Tibial nerve (tissue), 4 donors: ENCODE measurements at places on chromosomes 5 and 9. TPM values are rescaled to one million over a fixed set of nuclear protein-coding genes. Genes with fewer than 3 reads are reported as not detected.

DNA sequence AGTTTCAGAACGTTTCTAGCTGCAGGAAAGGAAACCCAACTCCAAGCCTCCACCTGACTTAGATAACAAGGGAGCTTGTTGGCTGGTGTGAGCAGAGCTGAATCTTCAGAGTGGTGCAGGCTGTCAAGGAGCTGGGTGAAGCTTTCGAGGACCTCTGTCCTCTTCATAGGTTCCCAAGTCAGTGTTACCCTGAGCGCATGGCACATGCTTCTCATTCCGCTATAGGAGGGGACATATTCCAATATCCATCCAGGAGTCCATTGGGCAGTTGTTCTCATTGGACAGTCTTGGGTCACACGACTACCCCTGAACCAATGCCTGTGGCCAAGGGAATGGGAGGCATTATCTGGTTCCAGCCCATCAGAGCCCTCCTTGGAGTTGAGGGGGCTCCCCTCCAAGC, 50.3 kb downstream of the DUSP1 start:
- no peak for DNase-seq

DNA sequence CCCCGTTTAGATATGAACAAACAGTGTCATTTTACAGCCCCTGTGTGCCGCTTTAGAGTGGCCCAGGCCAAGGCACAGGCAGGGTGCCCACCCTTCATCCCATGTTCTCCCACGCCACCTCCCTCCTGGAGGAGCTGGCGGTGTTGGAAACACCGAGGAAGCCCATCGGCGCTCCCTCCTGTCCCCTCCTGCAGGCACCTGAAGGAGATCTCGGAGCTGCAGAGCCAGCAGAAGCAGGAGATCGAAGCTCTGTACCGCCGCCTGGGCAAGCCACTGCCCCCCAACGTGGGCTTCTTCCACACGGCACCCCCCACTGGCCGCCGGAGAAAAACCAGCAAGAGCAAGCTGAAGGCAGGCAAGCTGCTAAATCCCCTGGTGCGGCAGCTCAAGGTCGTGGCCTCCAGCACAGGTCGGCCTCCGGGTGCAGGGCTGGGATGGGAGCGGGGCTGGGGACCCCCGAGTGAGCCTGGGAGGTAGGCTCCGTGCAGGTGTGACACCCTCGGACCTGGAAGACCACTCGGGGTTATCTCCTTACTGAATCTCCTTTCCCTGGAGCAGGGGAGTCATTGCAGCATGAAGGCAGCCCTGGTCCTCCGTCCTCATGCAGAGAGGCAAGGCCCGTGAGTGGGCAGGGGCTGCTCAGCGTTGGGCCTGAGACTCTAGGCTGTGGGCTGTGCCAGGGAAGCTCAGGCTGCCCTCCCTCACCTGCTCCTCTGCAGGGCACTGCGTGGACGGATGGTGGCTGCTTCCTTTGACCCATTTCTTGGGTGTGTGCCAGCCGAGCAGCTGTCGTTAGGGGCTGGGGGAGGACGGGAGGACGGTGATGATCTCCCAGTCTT, 113.9 kb downstream of the WNK2 start:
- DNase-seq, result no peak

DNA sequence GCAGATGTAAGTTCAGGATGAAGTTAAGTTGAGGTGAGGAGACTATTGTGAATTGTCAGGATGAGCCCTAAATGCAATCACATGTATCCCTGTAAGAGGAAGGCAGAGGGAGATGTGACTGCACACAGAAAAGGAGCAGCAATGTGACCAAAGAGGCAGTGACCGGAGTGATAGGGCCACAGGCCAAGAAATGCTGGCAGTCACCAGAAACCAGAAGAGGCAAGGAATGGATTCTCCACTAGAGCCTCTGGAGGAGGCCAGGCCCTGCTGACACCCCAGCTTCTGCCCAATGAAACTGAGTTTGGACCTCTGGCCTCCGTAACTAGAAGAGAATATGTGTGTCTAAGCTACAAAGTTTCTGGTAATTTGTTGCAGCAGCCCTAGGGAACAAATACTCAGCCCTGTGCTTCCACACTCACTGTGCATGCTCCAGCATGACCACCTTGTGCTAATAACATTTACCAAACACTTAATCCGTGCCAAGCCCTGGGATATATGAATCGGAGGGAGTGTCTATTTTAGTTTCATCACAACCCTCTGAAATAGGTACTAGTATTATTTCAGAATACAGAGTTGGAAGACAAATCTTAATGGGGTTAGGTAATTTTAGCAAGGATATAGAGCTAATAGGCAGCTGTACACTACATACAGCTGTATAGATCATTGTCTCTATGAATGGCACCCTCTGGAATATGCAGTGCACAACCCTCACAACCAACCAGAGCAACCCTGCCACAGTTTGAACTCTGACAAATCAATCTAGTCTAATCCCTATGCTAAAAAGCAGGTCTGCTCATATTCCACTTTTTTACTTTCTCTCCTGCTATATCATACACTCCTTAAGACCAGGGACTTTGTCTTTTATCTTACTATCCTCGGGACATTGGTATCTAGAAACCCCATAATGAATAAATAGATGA, 7.8 kb upstream of the GPX8 start:
- DNase-seq, result no peak

DNA sequence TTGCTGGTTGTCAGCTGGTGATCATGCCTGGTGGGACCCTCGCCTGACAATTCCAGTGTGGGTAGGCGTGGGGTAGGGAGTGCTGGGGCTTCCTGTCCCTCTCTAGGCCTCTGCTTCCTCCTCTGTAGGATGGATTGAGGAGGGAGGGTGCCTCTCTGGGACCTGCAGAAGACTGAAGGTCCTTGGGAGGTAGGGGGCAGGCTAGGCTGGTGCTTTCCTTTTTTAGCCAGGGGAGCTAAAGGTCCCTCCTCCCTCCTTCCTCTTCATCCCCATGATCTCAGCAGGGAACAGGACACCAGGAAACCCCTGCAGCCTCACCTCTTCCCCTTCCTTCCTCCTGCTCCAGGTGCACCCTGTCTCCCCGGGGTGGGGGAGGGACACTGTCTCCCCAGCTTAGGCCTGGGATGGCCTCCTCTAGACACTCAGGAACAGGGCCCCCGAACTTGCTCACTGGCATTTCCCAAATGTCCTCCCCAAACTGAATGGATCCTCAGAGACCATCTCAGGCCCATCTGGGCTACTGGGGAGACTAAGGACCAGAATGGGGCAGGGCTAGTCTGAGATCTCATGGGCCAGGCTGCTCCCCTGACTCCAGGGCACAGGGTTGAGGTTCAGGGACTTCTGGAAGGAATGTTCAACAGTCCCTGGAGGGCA, 8.4 kb downstream of the SH2D3C start:
- no peak for DNase-seq

DNA sequence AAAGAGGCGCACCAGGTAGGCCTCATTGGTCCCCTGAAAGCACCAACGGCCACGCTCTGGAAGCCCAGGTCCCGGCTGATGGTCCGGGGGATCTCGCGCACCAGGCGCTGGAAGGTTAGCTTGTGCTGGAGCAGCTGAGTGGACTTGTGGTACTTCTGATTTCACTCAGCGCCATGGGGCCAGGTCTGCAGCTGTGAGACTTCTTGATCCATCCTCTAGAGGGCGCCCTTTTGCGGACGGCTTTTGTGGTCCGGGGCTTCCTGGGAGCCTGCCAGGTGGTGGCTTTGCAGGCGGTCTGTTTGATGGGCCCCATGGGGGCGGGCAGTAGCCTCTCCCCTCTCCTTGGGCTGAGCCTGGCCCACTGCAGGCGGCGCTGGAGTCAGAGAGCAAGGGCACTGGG, 10.4 kb downstream of the TAF11L12 start:
- no peak for DNase-seq

- peak; percentile 53 for DNase-seq
These were observed 12.0 kb downstream of the GPSM1 start for GRCh38 chr9:136339173-136339957.

GRCh38 chr5:93705896-93706295, 35.5 kb downstream of the POU5F2 start:
- DNase-seq, result no peak

DNA sequence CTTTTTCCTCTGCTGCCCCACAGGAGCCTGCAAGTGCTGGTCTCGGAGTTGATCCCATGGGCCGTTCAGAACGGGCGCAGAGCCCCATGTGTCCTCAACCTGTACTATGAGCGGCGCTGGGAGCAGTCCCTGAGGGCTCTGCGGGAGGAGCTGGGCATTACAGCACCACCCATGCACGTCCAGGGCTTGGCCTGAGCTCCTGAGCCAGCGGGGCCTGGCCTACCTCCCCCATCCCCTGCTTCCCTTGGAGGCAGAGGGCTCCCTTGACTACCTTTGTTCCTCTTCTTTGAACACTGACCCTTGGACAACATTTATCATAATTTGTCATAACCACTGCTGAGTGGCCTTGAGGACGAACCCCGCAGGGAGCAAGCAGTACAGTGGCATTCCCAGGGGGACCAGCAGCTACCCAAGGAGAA, 6.9 kb upstream of the SLC27A4 start:
- no peak for DNase-seq

- no peak for DNase-seq
These were observed 1.8 kb downstream of the GZMA start for GRCh38 chr5:55104036-55104772.

- no peak for DNase-seq
These were observed 235.7 kb downstream of the COMMD10 start for GRCh38 chr5:116320486-116320885.

GRCh38 chr5:175378444-175379028, 65.4 kb downstream of the DRD1 start:
- DNase-seq, result no peak

DNA sequence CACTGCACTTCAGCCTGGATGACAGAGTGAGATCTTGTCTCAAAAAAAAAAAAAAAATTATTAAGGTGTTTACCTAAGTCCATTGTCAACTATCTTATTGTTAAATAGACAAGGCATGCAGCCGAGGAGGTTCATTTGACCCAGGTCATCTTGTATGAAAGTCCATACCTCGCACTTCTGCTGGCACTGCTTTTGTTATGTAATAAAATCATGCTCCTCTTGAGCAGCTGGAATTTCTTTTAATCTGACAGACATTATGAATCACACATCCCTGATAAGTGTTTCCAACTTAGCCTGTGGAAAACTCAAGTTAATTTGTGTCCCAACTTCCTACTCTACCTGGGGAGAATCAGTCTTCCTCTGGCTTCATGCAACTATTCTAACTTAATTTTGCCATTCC, 315.6 kb upstream of the KLF4 start:
- no peak for DNase-seq

GRCh38 chr5:19301271-19301670, 686.7 kb downstream of the CDH18 start:
- DNase-seq, result no peak

DNA sequence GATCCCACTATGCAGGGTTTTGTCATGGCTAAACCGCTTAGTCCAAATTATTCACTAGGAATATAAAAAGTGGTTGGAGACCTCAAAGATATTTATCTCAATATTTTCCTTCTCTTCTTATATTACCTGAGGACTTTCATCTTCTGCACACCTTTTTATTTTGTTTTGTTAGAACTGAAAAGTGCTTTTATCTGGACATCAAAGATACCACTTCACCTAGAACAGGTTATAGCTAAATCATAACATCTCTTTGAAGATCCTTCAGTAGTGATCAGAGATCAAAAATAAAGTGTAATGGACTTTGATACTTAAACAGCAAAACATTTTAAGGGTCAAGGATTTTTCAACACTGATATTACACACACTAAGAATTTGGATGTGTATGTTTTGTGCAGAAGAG, 160.2 kb downstream of the MCTP1 start:
- no peak for DNase-seq

GRCh38 chr5:126274076-126274762, 149.0 kb upstream of the GRAMD2B start:
- no peak for DNase-seq

DNA sequence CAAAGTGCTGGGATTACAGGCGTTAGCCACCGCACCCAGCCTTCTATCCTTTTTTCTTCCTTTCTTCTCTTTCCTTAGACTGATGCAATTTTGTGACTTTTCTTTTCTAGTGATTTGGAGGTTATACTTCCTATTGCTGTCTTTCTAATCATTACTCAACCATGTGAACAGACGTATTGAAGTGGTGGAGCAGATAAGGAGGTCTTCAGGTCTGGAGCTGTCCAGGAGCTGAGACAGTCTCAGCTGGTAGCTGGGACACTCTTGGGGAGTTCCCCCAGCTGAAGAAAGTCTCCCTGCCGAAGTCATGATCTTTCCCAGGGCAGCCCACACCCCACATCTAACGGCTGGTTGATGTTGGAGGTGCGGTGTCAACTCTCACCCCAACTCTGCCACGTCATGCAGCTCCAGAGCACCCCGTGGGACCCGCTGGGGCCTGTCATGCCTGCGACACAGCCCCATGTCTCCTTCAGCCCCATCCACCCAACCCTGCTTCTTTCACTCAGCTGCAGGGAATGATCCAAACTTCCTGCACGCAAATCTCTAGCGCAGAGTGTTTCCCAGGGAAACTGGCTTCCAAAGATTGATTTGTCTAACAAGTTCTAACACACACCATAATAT, 41.1 kb downstream of the NSUN2 start:
- DNase-seq, result no peak

DNA sequence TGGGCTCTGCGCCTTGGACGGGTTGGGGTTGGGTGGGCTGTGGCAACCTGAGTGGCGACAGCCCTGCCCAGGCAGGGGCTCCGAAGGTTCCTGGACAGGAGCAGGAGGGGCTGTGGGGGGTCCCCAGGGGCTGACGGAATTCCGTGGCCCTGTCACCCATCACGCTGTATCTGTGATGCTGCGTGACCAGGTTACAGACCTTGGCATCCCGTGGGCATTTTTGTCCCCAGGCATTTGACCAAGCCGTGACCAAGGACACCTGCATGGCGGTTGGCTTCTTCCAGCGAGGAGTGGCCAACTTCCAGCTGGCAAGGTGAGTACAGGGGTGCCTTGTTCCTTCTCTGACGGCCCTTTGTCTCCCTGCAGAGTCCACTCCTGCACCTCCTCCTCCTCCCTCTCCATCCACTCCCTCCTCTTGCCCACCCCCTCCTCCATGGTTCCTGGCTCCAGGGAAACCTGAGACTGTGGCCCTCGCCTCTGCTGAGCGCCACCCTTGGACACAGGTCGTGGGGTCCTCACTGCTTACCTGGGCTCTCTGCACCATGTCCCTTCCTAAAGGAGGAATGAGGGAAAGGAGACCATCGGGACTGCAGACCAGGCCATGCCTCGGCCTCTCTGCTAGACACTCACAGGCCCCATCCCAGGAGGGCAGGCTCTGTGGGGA, 3.0 kb downstream of the NOXA1 start:
- DNase-seq, result no peak

DNA sequence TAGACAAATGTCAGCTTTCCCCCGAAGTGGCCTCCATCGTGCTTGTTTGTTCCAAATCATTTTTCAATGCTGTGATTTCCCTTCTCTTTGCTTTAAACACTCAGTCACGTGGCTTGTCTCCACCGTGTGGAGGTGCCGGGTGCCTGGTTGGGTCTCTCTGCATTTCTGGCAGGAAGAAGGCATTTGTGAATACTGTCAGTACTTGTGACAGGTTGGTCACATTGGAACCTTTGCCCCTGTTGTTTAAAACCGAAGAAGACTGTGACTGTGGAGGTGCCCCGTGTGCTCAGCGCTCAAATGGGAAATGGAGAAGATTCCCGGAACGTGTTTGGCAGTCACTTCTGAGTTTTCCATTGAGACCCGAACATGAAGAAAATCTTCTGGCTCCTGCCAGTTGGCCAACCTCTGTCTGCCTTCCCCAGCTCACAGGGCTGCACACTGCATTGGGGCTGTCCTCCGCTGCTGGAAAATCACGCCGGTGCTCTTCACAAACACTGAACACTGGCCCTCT, 74.6 kb downstream of the LMNB1 start:
- peak; percentile 45 for DNase-seq

Gene ST8SIA4
- 3.3 TPM for total RNA-seq

Gene SPATA31E1
- total RNA-seq, result not detected

Gene EPB41L4A
- total RNA-seq, result 10.7 TPM

Gene RPS14
- total RNA-seq, result 3,623 TPM

Gene ELP1
- 21.6 TPM for total RNA-seq

Gene ANKRA2
- 40.4 TPM for total RNA-seq

Gene GDF9
- 0.60 TPM for total RNA-seq

Gene PIP5KL1
- total RNA-seq, result not detected
